ENCODE measurements at places on chromosomes 11 and 22.
A peak's percentile ranks its signal among the peaks of the same experiment; 100 is the strongest.

DNA sequence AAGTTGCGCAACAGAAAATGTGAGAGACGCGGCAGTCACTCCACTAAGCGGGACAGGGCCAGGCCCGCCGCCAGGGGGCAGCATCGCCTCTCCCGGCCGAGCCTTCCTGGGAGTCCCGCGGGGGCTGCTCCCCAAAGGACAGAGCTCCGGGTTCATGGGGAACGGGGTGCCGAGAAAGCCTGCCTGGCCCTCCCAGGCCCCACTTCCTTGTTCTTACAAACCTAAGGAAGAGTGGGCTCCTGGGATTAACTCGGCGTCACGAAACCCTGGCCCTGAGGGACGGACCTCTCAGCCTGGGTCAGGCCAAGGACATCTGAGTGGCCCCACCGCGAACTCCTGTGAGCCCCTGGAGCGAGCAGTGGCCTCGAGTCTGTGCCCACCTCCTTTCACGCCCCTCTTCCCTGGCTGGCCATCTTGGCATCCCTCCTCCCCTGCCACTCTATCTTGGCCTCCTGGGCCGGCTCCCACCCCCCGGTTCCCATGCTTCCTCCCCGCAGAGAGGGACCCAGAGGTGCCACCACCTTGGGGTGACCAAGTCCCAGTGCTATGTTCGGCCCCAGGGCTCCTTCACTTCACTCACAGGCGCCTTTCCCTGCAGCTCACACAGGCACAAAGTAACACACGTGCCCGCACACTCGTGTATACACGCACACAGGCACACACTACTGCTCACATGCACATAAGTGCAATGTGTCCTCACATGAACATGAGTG, 99.9 kb upstream of the FGF3 start:
- DNase-seq: no peak

GRCh38 chr11:112784323-112785073, 176.7 kb upstream of the NCAM1 start:
- DNase-seq: peak; percentile 41

- DNase-seq: no peak
These were observed 218.1 kb upstream of the PLET1 start for GRCh38 chr11:112478806-112479205.

- DNase-seq: no peak
These were observed 121.5 kb downstream of the FAM76B start for GRCh38 chr11:95668131-95668530.

GRCh38 chr11:83157594-83158356, 844 bp downstream of the PCF11 start:
- DNase-seq: peak; percentile 49

DNA sequence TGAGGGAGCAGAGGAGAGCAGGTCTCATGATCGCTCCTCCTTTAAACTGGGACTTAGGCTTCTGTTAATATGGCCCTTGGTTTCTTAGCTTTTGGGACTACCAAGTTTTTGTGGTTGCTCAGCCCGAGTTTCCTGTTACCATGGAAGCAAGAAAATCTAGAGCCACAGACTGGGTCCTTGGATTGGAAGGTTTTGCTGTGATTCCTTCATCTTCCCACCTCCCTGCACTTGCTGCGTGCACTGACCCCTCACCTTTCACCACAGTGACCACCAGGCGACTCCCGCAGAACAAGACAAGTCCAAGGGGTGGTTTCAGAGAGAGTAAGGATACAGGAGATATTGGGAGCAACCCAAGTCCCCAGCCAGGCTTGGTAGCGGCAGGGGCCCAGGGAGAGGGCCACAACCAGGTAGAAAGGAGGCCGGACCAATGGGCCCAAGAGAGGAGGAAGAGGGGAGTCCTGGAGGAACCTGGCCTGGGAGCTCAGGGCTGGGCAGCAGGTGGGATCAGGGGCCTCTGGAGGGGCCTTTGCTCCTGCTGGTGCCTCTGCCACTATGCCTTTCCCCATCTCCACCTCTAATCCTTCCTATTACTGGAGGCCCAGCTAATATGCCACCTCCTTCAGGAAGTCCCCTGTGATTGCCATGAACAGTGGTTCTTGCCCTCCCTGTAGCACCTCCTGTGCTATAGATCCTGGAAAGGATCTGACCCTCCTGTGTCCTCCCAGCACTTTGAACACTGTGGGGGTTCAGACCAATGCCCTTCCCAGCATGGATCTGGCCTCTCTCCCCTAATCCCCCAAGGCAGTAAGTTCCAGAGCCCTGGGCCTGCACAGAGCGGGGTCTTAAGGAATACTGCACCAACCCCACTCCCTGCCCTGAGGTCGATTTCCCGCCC, 21.2 kb downstream of the CSF2RB start:
- no peak for DNase-seq

DNA sequence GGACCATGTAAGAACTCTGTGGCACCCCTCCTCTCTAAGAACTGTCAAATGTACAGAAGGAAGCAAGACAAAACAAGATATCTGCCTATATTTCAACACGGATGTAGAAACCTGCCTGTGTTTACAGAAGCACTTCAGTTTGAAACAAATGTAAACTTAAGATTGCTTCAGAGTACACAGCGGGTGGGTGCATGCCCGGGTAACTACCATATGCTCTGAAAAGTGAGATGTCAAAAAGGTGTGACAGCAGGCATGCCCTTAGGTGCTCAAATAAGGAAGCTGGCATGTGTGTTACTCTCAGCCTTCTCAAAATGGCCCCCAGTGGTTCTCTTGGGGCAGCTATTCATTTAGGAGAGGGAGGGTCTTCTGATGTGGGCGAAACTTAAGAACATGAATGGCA, 5.2 kb downstream of the ACP2 start:
- DNase-seq: peak; percentile 19

DNA sequence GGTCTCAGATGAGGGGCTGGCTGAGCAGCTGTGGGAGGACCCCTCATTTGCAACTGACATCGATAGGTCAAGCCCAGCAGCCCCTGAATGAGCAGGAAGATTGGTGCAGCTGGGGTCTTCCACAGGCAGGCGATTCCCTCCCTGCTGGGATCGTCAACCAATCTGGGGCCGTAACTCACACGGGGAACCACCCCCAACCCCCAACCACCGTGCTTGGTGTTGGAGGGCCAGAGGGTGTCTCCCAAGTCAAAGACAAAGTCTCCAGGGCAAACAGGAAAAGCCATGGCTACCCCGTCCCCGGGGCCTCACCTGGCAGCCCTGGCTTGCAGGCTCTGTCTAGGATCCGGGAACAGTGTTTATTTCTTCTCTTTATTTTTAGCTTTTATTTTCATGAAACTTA, 26.9 kb upstream of the SCUBE1 start:
- DNase-seq: no peak

GRCh38 chr22:20983081-20983771, 1.1 kb downstream of the LZTR1 start:
- DNase-seq: no peak

Data from NCI-H510A treated with DMSO at 0.1 percent for 48 hours (cell line).